ENCODE measurements at places on chromosomes 4 and X. TPM values are rescaled to one million over a fixed set of nuclear protein-coding genes. Genes with fewer than 3 reads are reported as not detected.

Gene PAGE1
- total RNA-seq, result not detected

DNA sequence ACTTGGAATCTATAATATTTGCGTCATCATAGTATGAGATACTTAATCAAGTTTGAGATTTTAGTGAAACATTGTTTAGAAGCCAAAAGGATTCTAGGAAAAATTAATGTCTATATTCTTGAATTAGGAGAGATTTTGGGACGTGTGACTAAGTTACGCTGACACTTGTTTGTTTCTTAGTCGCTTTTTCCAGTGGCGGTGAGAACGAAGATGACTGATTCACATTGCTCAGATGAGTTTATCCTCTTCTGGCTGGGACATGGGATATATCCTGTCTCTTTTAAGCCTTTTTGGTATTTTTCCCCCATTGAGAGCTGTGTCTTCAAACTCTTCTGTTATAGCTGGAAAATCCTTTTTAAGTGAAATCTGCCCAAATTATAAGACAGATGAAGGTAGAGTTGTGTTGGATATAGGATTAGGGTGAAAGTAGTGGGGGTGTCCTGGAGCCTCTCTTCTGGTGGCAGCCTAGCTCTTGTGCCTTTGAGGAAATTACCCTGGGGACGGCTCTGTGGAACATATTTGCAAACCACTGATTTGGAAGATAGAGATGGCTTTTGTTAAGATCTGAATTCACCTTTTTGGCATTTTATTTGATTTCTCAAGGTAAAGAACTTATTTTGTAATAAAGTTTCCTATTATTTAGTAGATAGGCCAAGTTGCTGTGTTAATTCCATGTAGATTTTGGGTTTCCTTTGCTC, 49.7 kb downstream of the HTT start:
- no peak for DNase-seq

DNA sequence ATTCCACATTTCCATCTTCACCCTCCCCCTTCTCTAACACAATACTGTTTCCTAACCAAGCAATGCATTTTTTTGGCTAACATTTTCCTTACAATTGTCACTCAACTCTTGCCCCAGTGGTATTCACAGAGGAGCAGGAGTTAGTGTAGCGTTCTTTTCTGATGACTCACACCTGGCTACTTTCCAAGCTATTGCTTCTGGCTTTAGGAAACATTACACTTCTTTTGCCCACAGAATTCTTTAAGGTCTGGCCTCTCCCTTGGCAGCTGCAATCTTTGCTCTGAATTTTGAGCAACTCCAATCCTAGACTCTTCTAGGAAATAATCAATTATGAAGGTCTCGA, 27.5 kb upstream of the PDGFC start:
- no peak for DNase-seq

Gene NSG1
- total RNA-seq, result 1.3 TPM

DNA sequence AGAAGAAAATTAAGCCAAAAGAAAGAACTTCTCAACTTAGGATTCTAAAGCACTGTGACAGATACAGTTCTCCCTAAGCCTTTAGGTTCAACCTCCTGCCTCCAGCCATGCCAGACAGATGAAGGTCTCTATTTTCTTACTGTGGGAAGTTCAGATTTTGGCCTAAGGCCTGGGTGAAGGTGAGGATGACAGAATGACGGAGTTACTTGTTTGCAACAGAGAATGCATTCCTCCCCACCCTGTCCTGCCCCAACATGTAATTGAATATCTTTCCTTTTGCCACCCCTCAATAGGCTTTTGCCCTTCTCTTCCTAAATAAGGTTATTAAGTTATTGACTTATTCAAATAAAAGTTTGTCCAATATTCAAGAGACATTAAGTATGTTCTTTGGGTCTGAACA, 25.6 kb downstream of the SLC16A2 start:
- no peak for DNase-seq

GRCh38 chr4:39977489-39978377, at the start of gene PDS5A:
Gene PDS5A (minus strand): TSS chr4:39977911. CDS start chr4:39976577, 1,334 bp downstream.
- DNase-seq, result peak; percentile 98

Gene CT45A10
- total RNA-seq, result not detected

Gene AGTR2
- total RNA-seq, result 5.6 TPM

Gene FHDC1
- 29.3 TPM for total RNA-seq

Gene IGFBP7
- total RNA-seq, result 300 TPM

GRCh38 chr4:88674979-88675378, 22.6 kb downstream of the NAP1L5 start:
- no peak for DNase-seq

Gene ZNF157
- total RNA-seq, result not detected

Gene FAM47A
- total RNA-seq, result not detected

DNA sequence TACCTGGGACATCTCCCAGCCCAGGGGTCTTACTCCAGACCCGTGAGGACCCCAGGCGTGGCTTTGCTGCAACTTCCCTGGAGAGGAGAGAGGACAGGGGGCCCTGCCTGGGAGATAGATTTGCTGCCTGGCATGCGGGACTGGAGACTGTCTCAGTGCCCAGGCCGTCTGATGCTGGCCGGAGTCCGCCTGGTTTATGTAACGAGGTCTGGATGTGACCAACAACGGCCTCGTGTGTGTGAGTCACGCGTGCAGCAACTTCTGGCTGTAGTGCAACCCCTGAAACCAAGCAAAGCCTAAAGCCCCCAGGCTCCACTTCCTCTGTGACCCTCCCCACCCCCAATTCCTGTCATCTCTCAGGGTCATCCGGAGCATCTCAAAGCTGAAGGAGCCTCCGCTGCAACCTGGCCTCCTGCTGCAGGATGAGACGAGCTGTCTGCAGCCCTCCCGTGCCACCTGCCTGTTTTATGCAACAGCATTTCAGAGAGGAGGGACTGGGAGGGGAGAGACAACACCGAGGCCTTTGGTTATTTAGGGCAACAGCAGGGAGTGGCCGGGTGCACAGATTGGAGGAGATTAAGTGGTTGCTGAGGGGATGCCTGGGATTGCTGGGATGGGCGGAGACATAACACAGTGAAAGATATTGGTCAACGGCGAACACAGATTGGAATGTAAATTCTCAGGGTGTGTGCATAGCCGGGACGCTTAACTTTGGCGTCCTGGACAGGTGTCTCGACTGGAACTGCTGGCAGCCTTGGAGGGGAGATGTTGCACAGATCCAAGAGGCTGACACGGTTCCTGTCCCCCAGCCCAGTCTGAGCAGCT, 16.0 kb downstream of the XG start:
- peak; percentile 64 for DNase-seq

DNA sequence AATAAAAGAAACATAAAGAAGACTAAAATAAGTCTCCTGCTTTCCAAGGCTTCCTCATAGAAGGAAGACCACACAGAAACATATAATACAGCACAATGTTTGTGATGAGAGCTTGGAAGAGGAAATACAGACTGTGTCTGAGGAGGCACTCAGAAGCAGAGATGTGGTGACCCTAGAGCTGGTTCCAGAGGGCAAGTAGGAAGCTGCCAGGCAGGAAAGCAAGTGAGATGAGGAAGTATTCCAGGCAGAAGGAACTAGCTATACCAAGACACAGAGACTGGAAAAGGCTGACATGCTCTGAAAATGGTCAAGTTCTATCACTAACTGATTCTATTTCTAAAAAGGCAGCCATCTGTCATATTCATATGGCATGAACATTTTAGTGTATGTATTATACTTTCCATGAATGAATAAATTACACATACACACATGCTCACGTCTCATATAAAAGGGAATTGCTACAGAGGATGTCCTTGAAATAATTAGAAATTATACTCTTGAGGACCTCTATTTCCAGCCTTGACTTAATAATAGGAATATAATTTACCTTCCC, 16.6 kb upstream of the HSFX2 start:
- DNase-seq, result no peak

- DNase-seq, result no peak
These were observed 120.7 kb upstream of the TSPAN5 start for GRCh38 chr4:98779088-98779487.

DNA sequence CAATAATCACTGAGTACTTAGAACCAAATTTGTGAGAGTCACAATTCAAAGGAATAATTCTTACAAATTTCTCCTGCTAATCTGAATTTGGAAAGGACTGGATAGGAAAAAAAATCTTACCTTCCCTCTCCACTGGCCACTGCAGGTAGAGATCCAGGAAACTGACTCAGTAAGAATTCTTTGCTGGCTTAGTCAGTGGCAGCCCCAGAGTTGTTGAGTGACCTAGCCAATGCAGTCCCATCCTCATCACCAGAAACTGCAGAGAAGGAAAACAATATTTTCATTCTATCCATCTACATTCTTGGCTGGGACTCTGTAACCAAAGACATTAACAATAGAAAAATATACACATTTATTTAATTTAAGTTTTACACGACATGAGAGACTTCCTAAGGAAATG, 572.0 kb downstream of the ADGRL3 start:
- no peak for DNase-seq

DNA sequence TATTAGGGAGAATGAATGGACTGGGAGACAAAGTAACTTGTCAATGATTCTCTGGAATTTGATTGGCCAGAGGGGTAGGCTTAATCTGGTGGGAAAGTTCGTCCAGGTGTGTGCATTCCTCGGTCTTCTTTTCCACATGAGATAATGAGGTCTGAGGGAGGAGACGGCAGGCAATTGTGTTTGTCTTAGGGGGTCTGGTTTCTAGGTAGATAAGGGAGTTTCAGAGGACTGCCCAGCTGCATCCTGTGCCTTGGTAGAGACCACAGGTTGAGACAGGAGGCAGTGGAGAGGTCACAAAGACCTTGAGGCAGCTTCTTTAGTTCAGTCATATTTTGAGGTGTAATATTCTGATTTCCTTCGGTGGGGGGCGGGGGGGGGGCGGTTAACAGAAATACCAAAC, 4.3 kb downstream of the MGST2 start:
- no peak for DNase-seq

DNA sequence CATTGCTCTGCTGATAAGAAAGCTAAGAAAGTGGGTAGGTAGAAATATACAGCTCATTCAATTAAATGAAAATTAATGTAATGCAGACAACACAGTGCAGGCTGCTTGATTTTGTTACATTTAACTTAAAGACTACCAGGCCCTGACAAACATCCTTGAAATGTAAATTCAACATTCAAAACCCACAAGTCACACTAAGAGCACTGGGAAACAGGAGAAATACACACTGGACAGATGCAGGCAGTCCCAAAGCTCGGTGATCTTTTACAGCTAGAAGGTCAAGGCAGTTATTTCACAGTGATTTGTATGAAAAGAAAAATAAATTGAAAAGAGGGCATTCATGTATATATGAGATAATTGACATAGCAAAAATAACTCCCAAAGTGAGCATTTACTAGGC, 94.3 kb upstream of the PLAC1 start:
- no peak for DNase-seq

- peak; percentile 24 for DNase-seq
These were observed 18.5 kb upstream of the DRD5 start for GRCh38 chr4:9762823-9763475.

DNA sequence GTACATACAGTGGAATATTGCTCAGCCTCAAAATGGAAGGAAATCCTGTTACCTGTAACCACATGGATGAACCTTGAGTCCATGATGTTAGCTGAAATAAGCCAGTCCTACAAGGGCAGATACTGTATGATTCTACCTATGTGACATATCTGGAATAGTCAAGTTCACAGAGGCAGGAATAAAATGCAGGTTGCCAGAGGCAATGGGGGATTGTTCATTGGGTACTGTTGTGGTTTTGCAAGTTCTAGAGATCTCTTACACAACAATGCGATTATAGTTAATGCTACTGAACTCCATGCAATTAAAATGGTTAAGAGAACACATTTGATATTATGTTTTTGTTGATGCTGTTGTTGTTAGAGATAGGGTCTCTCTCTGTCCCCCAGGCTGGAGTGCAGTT, 74.6 kb downstream of the SHROOM2 start:
- DNase-seq, result no peak

DNA sequence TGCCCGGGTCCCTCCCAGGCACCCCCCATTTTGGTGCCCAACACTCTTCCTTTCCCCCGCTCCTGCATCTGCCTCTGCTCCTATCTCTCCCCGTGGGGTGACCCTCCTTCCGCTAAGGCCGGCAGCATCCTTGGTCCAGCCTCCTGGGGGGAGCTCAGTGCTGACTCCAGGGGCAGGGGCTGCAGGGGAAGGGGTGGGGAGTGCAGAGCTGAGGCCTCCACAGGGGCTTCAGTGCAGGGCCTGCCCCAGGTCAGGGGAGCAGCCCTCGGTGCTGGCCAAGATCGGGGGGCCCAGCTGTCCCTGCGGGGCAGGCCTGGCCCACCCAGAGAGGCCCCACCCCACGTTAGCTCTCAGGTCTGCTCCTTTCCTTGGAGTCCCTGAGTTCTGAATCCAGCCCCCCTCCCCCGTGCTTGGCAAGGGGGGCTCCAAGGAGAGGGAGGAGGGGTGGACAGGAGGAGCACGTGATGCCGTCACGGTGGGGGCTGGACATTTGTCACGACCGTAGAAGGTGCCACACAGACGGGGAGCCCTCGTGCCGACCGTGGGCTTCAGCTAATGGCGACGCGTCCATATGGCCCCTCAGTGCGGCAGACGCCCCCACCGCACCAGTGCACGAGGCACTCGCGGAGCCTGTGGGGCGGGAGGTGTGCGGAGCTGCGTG, 63.5 kb upstream of the ADRA2C start:
- DNase-seq, result no peak

Gene ZNF185
- total RNA-seq, result 19.9 TPM

GRCh38 chrX:19513383-19513782, 1.9 kb downstream of the MAP3K15 start:
- no peak for DNase-seq

DNA sequence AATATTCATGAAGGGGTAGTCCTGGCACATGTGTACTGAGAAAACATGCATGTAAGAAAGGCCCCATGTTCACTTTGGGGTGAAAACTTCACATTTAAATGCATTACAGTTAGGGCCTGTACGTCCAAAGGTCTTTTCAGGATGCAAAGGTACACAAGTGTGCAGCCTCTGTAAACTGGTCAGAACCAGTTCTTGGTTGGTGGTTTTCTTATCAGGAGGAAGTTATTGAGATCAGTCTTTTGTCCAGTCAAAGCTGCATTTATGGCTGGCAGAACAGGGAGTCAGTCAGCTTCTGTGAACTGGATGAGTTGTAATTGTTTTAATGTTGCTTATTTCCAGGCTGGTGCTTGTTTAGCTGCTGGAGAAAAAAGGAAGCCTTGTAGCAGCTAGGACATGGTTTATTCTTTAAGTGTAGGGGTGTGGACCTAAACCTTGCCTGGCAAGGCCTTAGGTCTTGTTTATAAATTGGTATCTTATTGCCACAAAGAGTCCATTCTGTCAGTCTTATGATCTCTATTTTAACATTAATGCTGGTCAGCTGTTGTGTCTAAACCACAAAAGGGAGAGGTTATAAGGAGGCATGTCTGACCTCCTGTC, 1906.6 kb upstream of the TENM3 start:
- DNase-seq, result no peak

Gene GAB3
- 15.2 TPM for total RNA-seq

DNA sequence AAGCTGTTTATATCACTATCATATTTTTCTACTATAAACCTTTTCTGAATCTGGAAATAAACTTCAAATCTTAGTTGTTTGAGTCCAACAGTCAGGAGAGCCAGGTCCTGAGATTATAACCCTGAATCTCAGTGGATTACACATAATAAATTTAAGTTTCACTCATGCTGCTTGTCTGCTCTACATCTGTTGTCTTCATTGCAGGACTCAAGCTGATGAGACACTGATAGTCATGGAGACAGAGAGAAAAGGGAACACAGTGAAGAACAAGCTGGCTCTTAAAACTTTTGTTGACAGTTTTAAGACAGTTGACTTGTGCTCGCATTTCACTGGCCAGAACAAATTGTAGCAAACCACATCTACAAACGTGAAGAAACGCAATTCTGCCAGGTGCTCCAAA, 327.0 kb upstream of the CTSO start:
- no peak for DNase-seq
